ENCODE measurements at places on chromosomes 6 and 20. TPM values are rescaled to one million over a fixed set of nuclear protein-coding genes. Genes with fewer than 3 reads are reported as not detected.

- no peak for DNase-seq
Measured at GRCh38 chr6:44851176-44851575, 463.7 kb downstream of the CDC5L start.

DNA sequence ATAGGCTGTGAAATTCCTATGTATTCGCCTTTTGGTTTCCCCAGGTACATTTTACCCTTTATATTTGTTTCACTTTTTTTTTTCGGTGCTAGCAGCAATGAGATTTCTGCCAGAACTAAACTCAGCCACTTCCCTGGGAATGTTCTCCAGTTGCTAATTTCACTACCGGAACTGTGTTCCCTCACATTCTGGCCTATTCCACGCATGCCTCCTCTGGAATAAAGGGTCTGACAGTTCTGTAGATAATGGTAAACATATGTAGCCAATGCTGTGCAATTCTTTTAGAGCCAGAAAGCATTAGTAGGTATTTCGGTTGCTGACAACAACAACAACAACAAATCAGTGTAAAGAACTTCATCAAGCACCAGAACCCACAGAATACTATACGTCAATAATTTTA is 96.1 kb upstream of the TBX18 start:
- DNase-seq: no peak

DNA sequence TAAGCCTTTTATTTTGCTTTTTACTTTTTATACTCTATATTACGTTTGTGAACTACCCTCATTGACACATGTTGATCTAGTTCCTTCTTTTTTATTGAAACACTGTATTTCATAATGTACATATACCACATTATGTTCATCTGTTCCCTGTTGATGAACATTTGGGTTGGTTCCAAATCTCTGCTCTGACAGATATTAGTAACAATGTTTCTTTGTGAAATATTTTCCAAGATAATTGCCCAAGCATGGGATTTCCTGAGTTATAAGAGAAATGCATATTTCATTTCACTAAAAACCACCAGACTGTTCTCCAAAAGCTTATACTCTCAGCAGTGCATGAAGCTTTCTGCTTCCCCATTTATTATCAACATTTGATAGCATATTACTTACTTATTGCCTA is 44.2 kb upstream of the TNFRSF21 start:
- DNase-seq: no peak

DNA sequence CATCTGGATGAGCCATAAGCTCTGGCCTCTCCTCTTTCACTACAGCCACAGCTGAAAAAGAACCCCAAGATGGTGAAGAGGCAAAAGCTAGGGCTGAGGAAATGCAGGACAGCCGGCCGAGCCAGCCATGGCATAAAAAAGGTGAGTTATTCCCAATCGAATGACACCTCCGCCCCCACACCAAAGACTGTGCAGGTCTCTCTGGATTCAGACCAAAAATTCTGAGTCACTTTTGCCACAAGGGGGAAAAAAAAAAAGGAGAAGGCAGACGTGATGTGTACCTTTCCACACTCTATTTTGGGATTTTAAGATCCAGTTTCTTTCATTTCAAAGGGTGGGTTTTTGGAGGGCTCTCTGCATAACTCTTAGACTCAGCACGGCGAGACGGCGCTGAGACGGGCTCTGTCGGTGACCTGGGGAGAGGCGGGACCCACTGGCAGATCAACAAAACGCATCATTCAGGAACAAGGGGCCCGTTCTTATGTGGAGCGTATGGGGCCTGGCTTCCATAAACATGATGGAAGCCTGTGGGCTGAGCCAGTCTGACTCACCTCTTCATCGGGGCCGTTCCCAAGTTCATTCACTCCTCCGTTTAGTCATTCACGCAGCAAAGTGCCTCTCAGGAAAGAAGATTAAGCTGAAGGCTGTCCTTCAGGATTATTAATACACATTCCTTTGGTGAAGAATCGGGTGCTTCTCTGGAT is 54.8 kb downstream of the NFATC2 start:
- DNase-seq: peak; percentile 56

GRCh38 chr20:63433756-63434531 is 38.5 kb downstream of the KCNQ2 start:
- no peak for DNase-seq

DNA sequence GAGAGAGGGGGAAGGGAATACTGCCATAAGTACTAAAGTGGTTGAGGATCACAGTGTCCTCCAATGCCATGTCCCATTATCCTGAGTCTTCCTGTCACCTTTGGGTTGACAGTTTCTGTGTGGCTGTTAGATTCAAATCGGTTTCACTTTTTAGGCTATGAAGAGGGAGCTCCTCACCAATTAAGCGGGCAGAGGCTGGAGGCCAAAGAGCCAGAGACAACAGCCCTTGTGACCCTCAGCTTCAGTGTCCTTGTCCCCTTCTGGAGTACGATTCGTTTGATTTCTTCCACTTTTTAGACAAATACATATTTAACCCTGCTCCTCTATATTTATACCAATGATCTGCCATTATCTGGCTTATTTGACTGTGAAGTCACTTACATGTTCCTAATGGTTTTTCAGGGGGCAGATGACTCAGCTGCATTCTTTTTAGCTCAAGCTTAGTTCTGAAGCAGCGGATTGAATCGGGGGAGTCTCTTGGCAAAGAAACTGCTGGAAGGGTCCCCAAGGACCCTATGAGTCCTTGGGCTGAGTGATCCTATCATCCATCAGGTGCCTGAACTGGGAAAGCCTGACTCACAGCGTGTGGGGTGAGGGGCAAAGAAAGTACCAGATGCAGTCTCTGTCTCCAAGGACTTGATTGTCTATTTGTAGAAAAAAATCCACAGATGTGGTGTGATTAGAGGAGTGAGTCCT is 18.2 kb downstream of the FERMT1 start:
- DNase-seq: no peak

DNA sequence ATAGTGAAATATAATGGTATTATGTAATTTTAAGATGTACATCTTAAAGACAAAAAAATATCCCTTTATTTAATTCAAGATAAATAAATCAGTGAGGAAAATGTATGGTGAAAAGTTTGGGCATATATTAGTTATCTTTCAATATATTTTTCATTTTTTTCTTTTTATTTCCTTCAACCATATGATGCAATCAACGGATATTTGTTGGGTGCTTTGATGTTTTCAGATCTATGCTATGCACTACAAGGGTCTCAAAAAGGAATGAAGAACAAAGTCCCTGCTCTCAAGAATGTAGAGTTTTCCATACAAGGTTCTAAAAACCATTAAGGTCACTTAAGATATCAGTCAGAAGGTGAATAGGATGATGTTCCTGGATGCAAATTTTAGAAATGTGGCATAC is 258.0 kb downstream of the KHDC1L start:
- DNase-seq: no peak

DNA sequence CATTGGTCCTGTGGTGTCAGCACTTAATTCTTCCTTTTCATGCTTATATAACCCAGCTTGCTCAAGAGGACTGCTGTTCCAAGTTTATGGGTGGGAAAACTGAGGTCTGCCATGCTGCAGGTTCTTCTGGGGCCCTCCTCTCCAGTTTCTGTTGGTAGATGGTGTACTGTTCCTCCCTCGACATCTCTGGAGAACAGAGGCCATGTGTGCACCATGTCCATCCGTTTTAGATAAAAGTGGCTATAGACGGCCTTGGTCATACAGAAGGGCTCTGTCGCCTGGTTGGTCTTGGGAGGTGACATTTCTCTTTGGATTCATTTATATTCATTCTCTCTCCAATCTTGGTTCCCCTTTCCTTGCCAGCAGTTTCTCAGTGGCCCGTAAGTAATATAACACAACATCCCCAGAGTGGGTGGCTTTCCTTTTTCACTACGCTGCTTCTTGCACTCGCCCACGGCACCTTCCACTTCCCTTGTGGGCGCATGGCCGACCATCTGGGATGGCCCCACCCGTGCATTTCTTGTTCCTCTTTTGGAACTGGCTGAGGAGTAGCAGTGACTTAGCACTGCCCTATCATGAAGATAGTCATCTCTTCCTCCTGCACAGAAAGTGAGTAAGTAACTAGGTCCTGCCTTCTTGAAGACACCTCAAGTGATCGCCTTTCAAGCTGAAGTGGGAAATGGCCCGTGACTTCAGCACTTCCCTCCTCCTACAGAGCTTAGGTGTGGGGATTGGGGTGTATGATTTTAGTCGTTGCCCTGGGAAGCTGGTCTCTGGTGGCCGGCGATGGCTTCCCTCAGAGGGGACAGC is 94.2 kb downstream of the RREB1 start:
- no peak for DNase-seq

- DNase-seq: no peak
Measured at GRCh38 chr6:142853244-142854180, 91.5 kb downstream of the HIVEP2 start.

GRCh38 chr20:32135983-32136515 is 26.5 kb downstream of the TM9SF4 start:
- no peak for DNase-seq

DNA sequence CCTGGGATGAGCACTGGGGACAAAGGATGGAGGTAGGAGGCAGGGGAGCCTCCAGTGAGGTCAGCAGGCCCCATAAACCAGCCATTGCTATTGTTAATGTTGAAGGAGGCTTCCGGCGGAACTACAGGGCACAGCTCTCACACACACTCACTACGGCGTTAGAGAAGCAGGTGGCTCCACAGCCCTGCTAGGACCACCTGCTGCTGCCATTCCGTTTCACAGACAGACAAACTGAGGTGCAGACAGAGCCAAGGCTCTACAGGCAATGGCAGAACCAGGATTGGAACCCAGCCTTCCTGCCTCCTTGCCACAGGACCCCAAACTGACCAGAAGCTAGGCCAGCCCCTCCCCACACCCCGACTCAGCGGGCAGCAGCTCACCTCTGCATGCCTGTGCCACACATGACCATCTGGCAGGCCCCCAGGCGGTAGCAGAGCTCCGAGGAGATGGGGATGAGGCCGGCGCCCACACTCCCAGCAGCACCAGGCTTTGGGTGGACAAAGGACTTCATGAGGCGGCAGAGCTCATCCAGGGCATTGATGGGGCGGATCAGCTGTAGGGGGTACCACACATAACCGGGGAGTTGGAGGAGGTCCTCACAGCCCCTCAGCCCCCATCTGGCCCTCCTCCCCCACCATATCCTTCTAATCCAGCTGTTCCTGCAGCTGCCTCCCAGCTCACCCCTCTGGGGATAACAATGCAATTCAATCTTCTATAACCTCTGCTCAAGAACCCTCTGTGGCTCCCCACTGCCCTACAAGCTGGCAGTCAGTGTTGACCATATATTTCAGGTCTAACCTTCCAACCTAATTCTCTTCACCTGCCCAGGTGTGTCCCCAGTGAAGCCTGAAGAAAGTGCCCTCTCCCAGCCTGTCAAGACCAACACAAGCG is 198.5 kb downstream of the PREX1 start:
- no peak for DNase-seq

- no peak for DNase-seq
Measured at GRCh38 chr6:53481323-53481722, 63.6 kb downstream of the GCLC start.

DNA sequence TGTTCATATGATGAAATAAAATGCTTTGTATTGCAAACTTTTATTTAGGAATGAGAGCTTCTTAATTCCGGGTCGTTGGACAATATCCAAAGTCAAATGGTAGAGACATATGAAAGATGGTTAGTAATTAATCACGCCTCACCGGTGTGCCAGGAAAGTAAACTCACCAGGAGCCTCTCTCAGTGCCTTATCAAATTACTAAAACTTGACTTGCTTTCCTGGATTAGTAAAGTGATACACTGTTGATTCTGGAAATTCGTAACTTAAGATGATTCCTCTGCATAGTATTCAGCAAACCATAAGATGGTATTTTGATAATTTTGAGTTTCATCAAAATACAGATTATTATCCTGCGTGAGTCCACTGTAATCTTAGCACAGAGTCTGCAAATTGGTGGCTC is 115.2 kb downstream of the PAX1 start:
- no peak for DNase-seq

TPBG gene
- 11.5 TPM for total RNA-seq

RPS6KA2 gene
- total RNA-seq: 78.4 TPM

CST1 gene
- total RNA-seq: not detected

FRMD1 gene
- total RNA-seq: not detected

ZNF334 gene
- total RNA-seq: 19.6 TPM

All from uterus (tissue), 4 donors.